Activated CD4-positive, CD25-positive, alpha-beta regulatory T cell treated with anti-CD3 and anti-CD28 coated beads, Interleukin-2, amount 50 U/mL, for 72 hours (primary cell): ENCODE measurements at places on chromosomes 2 and 18.

GRCh38 chr18:12052866-12053265 lies 40.8 kb upstream of the ANKRD62 start:
- DNase-seq, result no peak

- no peak for DNase-seq
These were observed 28.5 kb upstream of the MARCHF7 start for GRCh38 chr2:159683817-159684216.

- DNase-seq, result no peak
These were observed 136.9 kb upstream of the IL1R2 start for GRCh38 chr2:101854877-101855276.

GRCh38 chr2:234588054-234588430 lies 91.2 kb upstream of the ARL4C start:
- no peak for DNase-seq

DNA sequence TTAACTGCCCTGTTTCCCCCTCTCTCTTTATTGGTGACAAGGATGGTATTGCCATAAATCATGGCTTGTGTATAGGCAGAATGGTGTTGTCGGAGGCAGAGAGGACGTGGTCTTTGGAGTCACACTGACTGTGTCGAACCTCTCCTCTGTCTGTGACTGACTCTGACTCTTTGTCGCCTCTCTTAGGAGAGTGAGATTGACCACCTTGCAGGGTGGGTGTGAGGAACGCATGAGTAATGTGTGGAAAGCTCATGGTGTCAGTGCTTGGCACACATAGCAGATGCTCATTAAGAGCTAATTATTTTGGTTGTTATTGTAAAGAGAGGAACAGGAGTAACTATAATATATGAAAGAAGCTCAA lies 145.6 kb downstream of the TTC27 start:
- no peak for DNase-seq
